NCI-H524 (cell line): ENCODE measurements at places on chromosomes 2 and 18.
A peak's percentile ranks its signal among the peaks of the same experiment; 100 is the strongest.

- DNase-seq: peak; percentile 9
Observed at GRCh38 chr2:75640621-75641121, 5.9 kb upstream of the MRPL19 start.

DNA sequence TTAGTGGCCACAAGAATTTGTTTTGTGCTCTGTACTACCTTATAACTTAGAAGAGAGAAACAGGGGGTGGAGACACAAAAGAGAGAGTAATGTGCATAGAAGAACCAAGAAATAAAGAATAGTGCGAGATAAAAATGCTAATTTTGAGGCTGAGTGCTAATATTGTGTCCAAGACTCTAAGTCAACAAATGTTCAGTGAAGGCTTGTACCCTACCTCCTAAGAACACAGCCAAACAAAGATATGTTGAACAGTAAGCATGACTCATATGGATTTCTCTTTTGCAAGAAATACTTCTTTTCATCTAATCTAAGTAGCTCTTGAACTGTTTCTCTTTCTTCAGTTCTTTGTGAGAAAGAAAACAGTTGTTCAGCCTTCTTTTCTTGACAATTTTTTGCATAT, 45.2 kb downstream of the GAREM1 start:
- no peak for DNase-seq

GRCh38 chr2:174662459-174662858, 64.9 kb upstream of the WIPF1 start:
- DNase-seq: no peak

DNA sequence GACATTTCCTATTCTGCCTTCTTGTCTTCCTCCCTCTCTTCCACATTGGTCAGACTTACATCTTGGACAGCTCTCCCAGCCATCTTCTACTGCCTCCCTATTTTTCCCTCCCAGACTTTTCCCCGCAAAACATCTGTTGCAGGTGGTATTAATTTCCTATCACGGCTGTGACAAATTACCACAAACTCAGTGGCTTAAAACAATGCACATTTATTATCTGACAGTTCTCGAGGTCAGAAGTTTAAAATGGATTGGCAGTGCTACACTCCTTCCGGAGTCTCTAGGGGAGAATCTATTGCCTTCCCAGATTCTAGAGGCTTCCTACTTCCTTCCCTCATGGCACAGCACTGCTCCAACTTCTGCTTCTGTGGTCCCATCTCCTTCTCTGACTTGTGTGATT, 33.3 kb downstream of the STRADB start:
- DNase-seq: peak; percentile 8

GRCh38 chr2:45117383-45117782, 108.1 kb upstream of the SIX2 start:
- no peak for DNase-seq

DNA sequence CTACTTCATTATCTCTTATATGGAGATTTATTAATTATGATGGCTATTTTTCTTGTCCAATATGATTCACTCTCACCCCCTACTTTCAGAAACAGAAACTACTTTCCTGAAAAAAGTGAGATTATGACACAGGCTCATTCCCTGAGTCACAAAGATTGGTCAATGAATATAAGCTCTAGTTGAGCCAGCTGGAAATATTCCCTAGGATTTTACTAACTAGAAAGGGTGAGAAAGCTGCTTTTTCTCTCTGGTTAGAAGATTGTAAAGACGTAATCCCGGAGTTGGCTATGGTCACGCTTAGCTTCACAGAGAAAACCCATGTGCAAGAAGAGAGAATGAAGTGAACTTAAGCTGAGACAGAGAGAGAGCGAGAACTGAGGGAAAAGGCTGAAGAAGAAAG, 223.7 kb upstream of the SMAD7 start:
- no peak for DNase-seq

- DNase-seq: peak; percentile 34
Observed at GRCh38 chr2:132670496-132671150, 618 bp upstream of the LYPD1 start.

DNA sequence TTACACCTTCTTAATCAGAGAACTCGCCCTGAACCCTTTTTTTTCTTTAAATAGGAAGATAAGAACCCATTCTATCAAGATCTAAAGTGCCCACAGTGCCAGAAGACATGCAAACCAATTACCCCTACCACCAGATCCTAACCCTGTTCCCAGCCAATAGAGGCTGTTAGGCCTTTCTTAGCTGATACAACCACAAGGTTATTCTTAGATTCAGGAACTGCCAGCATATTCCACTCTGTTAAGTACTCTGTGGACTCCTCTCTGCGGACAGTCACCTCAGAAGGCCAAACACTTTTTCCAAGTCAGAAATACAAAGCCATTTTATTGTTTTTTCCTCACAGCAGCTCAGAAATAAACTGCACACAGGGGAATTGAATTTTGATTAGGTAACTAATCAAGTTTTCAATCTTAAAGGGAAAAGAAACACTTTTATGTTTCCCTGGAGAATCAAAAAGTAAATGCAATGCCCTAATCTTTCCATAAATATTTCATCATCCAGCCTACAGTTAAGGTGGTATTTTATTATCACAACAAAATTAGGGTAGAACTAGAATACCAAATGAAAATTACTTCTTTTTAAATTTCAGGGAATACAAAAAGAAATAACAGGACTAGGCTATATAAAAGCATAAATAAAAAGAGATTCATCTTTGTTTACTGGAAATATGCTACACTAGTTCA, 111.4 kb downstream of the NBAS start:
- no peak for DNase-seq

- DNase-seq: no peak
Observed at GRCh38 chr2:73746015-73746876, 9.1 kb upstream of the TPRKB start.

DNA sequence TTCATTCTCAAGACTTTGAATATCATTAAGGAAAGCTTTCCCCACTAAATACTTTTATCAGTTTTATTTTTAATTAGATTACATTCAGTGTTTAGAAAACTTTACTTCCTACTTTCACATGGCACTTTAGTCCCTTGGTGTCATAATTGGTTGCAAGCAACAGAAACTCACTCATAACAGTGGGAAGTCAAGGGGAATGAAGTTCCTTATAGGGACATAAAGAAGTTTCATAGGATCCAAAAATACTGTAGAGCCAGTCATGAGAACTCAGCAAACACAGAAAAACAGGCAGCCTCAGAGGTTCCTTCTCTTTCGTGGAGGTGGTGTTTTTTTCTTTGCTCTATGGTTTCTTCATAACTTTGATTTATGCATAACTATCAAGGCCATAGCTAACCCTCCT, 809.0 kb downstream of the BCL11A start:
- no peak for DNase-seq

- DNase-seq: no peak
Observed at GRCh38 chr2:10287761-10288160, 14.9 kb upstream of the HPCAL1 start.

- peak; percentile 83 for DNase-seq
Observed at GRCh38 chr18:22088996-22089640, 80.3 kb upstream of the GATA6 start.
